ENCODE measurements at places on chromosomes 12 and 14. TPM values are rescaled to one million over a fixed set of nuclear protein-coding genes. Genes with fewer than 3 reads are reported as not detected.
A peak's percentile ranks its signal among the peaks of the same experiment; 100 is the strongest.

DNA sequence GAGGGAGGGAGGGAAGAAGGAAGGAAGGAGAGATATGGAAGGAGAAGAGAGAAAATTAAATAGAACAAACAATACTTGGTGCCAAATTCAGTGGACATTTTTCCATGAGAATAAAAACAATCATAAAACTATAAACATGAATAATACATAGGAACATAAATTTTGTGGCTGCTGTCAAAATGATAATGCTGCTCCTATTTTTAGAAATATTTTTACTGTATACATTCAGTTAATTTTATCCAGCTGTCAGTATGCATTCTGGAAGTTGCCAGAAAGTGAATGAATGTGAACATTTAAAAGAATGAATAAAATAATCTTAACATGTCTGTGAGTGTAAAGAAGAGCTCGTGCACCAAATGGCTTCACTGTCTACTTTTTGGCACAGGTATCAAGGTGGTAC, 13.9 kb upstream of the PCED1B start:
- H3K27me3 ChIP-seq = no peaks in the 10 kb centered on the region
- no peak overlapping the region for H3K4me3 ChIP-seq
- no peaks in the 10 kb centered on the region for H3K4me1 ChIP-seq
- no peak for DNase-seq
- H3K36me3 ChIP-seq = no peaks in the 10 kb centered on the region

GRCh38 chr12:62748941-62749468, 185.9 kb downstream of the PPM1H start:
- H3K4me3 ChIP-seq = no peak overlapping the region
- H3K27ac ChIP-seq = no peak overlapping the region
- no peak for DNase-seq
- no peaks in the 10 kb centered on the region for H3K27me3 ChIP-seq
- H3K4me1 ChIP-seq = no peaks in the 10 kb centered on the region

GRCh38 chr12:50062728-50063460, 5.5 kb downstream of the ASIC1 start:
- no peak overlapping the region for H3K27ac ChIP-seq
- H3K36me3 ChIP-seq = no peaks in the 10 kb centered on the region
- DNase-seq = no peak
- H3K27me3 ChIP-seq = no peaks in the 10 kb centered on the region
- H3K4me1 ChIP-seq = no peaks in the 10 kb centered on the region
- H3K4me3 ChIP-seq = no peak overlapping the region

- H3K36me3 ChIP-seq = no peaks in the 10 kb centered on the region
- peaks cover 7% of the 10 kb centered on the region for H3K4me1 ChIP-seq
- DNase-seq = no peak
- no peak overlapping the region for H3K4me3 ChIP-seq
- no peaks in the 10 kb centered on the region for H3K27me3 ChIP-seq
Observed at GRCh38 chr14:94646481-94646880, 34.3 kb downstream of the SERPINA3 start.

- no peaks in the 10 kb centered on the region for H3K4me1 ChIP-seq
- H3K27me3 ChIP-seq = no peaks in the 10 kb centered on the region
- no peak overlapping the region for H3K27ac ChIP-seq
- H3K4me3 ChIP-seq = no peak overlapping the region
- H3K36me3 ChIP-seq = peaks cover 3% of the 10 kb centered on the region
- no peak for DNase-seq
Observed at GRCh38 chr12:124309231-124309630, 14.3 kb downstream of the RFLNA start.

- no peaks in the 10 kb centered on the region for H3K36me3 ChIP-seq
- no peaks in the 10 kb centered on the region for H3K4me1 ChIP-seq
- no peak for DNase-seq
- no peak overlapping the region for H3K27ac ChIP-seq
Observed at GRCh38 chr14:99318091-99318958, 46.3 kb upstream of the BCL11B start.

DNA sequence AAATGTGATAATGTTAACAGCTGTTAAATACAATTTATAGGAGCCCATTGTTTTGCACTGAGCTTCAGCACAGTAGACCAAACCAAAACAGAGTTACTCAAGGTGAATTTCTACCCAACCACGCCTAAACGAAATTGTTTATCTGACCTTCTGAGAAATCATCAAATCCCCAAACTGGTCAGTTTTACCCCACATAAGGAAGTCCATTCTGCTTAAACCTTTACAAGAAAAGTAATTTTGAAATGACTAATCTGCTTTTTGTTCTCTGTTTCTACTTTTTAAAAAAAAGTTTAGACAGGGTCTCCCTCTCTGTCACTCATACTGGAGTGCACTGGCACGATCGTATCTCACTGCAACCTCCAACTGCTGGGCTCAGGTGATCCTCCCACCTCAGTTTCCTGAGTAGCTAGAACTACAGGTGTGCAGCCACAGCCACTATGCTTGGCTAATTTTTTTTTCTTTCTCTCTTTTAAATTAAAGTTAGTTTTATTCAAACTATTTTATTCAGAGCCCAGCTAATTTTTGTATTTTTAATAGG, 1.4 kb upstream of the RNF10 start:
- peaks cover 40% of the 10 kb centered on the region for H3K4me1 ChIP-seq
- H3K27ac ChIP-seq = no peak overlapping the region
- H3K4me3 ChIP-seq = no peak overlapping the region
- no peaks in the 10 kb centered on the region for H3K36me3 ChIP-seq
- no peak for DNase-seq

DNA sequence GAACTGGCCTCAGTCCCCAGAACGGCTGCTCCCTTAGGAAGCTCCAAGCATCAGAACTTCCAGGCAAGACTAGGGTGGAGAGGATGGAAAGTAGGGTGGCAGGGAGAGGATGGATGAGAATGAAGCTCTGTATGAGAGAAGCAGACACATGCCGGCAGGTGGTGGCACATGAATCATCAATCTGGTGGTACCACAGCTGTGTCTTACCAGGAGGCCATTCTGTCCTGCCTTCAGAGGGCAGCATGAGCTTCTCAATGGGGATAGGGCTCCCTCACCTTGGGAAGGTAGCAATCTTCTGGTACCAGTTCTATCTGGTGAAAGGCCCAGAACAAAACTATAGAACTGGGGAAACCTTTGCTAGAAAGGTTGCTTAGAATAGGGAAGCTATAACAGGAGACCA, 55.4 kb upstream of the PYGL start:
- no peak for DNase-seq
- no peaks in the 10 kb centered on the region for H3K27me3 ChIP-seq
- no peak overlapping the region for H3K27ac ChIP-seq
- no peaks in the 10 kb centered on the region for H3K36me3 ChIP-seq

GRCh38 chr12:89622115-89622514, 86.5 kb downstream of the ATP2B1 start:
- H3K36me3 ChIP-seq = peaks cover 16% of the 10 kb centered on the region
- H3K4me1 ChIP-seq = no peaks in the 10 kb centered on the region
- no peak overlapping the region for H3K27ac ChIP-seq
- H3K27me3 ChIP-seq = no peaks in the 10 kb centered on the region
- H3K4me3 ChIP-seq = no peak overlapping the region

DNA sequence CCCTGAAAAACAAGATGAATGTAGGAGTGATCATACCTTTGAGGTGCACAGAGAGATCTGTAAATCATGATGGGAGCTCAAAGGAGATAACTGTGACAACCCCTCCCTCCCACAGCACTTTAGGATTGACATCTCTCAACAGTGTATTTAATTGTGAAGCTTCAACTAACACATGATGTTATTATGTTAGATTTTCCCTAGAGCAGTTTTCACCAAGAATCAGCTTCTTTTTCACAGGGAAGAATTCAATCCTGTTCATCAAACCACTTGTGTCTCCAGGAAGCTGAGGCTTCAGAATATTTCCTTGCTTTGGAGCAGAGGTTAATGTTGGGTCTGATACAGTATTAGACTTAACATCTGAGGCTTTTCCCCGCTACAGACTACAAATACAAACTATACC, 11.8 kb downstream of the RPS6KA5 start:
- H3K4me1 ChIP-seq = no peaks in the 10 kb centered on the region
- H3K4me3 ChIP-seq = no peak overlapping the region
- H3K27me3 ChIP-seq = no peaks in the 10 kb centered on the region
- DNase-seq = no peak
- H3K27ac ChIP-seq = no peak overlapping the region

DNA sequence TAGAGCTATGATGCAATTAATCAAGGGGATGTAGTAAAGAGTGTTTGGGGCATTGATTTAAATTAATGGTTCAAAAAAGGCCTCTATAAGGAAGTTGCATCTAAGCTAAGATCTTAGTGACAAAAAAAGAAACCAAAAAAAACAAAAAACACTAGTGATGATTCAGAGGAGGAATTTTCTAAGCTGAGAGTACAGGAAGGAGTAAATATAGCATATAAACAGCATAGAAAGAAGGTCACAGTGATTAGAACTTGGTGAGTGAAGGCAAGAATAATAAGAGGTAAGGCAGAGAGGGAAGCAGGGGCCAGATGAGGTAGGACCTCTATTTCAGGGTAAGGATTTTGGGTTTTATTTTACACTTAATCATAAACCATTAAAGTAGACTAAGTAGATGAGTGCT, 48.0 kb upstream of the PDZRN4 start:
- no peaks in the 10 kb centered on the region for H3K27me3 ChIP-seq
- no peak overlapping the region for H3K27ac ChIP-seq
- no peaks in the 10 kb centered on the region for H3K4me1 ChIP-seq
- no peak for DNase-seq
- no peak overlapping the region for H3K4me3 ChIP-seq

DNA sequence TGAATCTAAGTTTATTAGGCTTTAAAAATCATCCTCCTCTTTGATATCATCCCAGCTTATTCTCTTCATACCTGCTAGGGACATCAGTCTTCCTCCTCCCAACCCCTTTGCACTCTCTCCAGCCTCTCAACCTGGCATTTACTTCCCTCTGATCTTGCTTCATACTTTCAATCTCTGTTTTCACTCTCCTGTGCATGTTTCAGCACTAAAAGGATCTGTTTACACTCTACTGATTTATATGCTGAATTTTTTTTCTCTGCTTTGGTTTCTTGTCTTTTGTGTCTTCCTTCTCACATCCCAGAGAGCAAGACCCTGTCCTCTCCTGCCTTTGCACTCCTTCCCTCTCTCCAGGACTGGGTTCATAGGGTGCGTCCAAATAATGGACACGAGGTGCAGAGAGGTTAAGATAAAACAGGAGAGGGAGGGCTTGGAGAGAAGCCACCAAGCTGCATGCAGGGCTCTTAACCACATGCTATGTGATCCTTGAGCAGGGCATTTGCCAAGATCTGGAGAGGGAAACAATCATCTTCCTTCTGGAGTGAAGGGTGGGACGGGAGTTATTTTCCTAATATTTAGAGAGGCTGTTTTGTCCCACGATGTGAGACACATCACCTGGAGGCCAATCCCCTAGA, 3.0 kb upstream of the CISTR start:
- H3K36me3 ChIP-seq = no peaks in the 10 kb centered on the region
- peak; percentile 71 for DNase-seq
- no peak overlapping the region for H3K27ac ChIP-seq
- no peak overlapping the region for H3K4me3 ChIP-seq

DNA sequence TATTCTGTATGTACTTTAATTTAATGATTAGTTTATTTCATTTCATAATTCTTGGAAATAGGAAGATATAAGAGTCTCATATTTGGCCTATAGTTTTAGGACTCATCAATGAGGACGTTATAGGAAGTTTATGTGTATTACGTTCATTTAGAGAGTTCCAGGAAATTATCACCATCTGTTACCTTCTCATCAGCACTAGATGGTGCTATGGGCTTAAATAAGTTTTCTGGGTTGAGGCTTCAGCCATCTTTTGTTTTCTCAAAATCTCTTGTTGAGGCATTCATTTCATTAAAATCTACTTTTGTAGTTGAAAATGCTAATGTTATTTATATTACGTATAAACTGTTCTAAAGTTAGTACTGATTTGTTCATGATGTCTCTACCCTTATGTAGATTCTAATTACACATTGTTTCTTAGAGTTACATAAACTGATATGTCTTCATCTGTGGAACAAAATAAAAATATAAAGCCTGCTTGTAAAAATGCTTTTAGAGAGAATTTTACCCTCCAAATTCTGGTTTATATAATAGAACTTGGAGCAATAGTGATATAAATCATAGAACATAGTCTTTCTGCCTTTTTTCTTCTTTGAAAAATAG, 89.2 kb downstream of the CFAP54 start:
- H3K27me3 ChIP-seq = no peaks in the 10 kb centered on the region
- no peak overlapping the region for H3K27ac ChIP-seq
- H3K4me1 ChIP-seq = no peaks in the 10 kb centered on the region
- H3K36me3 ChIP-seq = no peaks in the 10 kb centered on the region

DNA sequence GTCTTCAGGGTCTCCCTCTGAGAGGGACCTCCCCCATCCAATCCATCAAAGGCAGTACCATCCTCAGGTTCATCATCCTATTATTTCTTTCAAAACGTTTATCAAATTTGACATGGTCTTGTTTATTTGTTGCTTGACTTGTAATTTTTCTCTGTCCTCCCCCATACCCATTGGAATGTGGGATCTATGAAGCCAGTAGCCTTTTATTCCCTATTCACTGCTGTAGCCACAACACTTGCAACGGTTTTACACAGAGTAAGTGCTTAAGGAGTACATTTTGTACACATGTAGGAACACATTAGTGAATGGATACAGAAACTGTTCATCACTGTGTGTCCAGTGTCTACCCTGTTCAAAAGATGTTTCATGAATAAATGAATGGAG, 41.5 kb downstream of the IGF1 start:
- H3K36me3 ChIP-seq = no peaks in the 10 kb centered on the region
- H3K27ac ChIP-seq = no peak overlapping the region
- H3K27me3 ChIP-seq = no peaks in the 10 kb centered on the region

- no peak for DNase-seq
- H3K27me3 ChIP-seq = no peaks in the 10 kb centered on the region
Observed at GRCh38 chr12:57142121-57142520, 5.3 kb downstream of the LRP1-AS start.

GRCh38 chr12:72219937-72220336, 52.2 kb upstream of the TRHDE start:
- no peaks in the 10 kb centered on the region for H3K4me1 ChIP-seq
- no peak overlapping the region for H3K4me3 ChIP-seq
- DNase-seq = no peak
- no peaks in the 10 kb centered on the region for H3K36me3 ChIP-seq
- no peak overlapping the region for H3K27ac ChIP-seq

DNA sequence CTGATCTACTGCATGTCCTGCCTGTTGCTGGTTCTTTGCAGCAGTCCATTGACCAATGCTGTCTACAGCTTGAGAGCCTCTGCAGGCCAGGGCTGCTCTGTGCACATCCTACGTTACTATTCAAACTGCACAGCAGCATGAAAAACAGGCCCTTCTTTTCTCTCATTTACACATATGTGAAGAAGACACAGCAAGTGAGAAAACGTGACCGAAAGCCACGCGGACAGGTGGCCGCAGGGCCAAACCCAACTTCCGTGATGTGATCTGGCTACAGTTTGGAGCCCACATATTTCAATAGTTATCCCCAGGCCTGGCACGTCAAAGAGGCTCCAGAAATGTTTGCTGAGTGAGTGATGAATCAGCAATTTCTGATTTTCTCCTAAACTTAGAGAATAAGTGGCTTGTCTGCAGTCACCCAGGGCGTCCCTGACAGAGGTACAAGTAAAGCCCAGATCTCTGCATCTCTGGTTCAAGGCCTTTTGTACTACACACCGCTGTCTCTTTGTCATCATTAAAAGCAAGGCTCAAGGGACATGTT, 17.9 kb upstream of the TCL1B start:
- H3K27ac ChIP-seq = no peak overlapping the region
- no peaks in the 10 kb centered on the region for H3K4me1 ChIP-seq
- no peaks in the 10 kb centered on the region for H3K27me3 ChIP-seq
- no peak for DNase-seq

- H3K27ac ChIP-seq = peak overlapping the region; percentile 87
- peaks cover 19% of the 10 kb centered on the region for H3K4me1 ChIP-seq
- no peaks in the 10 kb centered on the region for H3K36me3 ChIP-seq
- H3K4me3 ChIP-seq = no peak overlapping the region
Observed at GRCh38 chr12:106107566-106107965, 31.2 kb downstream of the NUAK1 start.

The WNT1 gene
- 0.20 TPM for total RNA-seq

The LAG3 gene
- total RNA-seq = 1.7 TPM

The COQ5 gene
- total RNA-seq = 25.1 TPM

The SIX4 gene
- 5.2 TPM for total RNA-seq

The LUM gene
- total RNA-seq = 278 TPM

The CCDC175 gene
- total RNA-seq = 0.94 TPM

All from lung (tissue), 17 donors.